Stimulated activated CD8-positive, alpha-beta memory T cell treated with anti-CD3 and anti-CD28 coated beads, Interleukin-4, amount 100 ng/mL, for 4 hours (primary cell): ENCODE measurements at places on chromosomes 16 and 17.

- no peak for DNase-seq
These were observed 68.8 kb downstream of the LYRM1 start for GRCh38 chr16:20969386-20969785.

DNA sequence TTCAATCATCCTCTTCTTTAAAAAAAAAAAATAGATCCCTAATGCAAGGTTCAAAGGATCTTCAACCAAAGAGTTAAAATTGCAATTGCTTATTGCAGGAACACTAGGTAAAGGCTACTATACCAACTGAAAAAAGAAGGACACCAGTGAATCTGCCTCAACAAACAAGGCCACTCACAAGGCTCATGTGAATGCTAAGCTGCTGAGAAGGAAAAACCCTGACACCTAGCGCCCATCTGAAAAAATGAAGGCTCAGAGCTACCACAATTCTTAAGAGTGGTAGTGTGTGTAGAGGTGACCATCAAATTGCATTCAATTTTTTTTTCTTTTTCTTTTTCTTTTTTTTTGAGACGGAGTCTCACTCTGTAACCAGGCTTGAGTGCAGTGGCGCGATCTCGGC, 201.6 kb upstream of the C17orf78 start:
- DNase-seq = no peak

DNA sequence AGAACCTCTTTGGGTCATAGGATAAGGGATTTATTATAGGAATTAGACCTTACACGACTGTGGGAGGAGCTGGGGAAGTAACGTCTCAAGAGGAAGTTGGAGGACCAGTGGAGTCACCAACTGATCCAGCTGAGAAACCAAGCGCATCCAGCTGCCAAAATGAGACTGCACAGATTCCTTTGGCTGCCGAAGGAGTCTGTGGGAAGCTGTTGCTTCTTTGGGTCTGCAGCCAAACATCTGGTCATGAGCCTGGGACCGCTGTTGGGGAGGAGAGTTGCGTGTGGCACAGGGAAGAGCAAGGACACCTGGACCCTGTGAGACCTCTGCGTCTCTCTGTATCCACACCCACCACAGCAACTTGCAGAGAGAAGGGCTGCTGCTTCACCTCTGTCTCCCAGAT, 2.4 kb upstream of the NACA2 start:
- DNase-seq = no peak

DNA sequence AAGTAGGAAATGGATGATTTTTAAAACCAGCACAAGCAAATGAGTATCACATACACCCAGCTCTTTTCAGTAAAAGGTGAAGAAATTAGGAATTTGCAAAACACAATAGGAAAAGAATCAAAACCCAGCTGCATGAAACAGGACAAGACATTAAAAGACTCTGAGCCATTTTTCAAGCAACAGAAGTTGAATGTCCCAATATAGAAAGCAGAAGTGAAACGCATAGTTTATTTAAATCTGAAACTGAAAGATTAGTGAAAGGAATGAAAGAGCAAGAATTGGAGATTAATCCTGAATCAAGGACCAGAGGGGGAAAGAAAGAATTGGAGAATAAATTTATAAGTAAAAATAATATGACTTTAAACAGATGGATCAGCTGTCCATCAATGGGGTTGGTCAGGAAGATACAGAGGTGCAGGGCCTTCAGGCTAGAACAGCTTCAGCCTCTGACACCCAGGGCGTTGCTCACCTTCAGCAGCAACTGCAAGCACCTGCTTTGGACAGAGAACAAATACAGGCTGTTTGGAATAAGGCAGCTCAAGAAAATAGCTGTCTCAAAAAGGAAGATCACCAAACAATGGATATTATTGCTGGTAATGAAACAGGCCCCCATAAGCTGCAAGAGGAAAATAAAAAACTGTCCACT, 3.9 kb upstream of the ARHGAP17 start:
- no peak for DNase-seq

DNA sequence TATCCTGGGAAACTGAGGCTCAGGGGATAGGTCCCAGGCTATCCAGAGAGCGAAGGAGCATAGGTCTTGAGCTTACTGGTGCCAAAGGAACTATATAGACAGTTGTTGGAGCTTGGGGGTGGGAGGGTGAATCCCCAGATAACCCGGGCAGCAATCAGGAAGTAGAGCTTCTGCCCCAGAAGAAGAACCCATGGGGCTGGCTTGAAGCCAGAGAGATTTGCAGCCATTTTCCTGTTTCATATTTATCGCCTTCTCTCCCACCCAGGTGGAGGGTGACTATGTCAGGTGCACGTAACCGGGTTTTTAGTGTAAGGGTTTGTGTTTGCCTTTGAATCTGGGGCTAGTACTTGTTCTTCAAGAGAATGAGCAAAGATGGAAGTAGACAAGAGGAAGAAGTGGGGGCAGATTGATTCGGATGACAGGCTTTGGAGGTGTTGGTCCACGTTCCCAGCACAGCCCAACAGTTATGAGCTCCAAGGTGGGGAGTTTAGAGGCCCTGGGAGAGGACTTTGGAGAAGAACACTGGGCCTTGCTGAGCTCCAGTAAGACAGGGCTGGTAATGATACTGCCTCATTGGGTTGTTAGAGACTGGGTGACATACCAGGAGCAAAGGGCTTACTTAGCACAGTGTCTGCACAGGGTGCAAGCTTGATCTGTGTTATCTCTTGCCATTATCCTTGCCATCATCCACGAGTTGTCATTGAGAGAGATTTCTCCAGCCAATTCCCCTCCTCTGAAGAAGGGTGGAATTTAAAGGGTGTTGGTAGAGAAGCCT, 145.6 kb downstream of the CCDC182 start:
- no peak for DNase-seq

DNA sequence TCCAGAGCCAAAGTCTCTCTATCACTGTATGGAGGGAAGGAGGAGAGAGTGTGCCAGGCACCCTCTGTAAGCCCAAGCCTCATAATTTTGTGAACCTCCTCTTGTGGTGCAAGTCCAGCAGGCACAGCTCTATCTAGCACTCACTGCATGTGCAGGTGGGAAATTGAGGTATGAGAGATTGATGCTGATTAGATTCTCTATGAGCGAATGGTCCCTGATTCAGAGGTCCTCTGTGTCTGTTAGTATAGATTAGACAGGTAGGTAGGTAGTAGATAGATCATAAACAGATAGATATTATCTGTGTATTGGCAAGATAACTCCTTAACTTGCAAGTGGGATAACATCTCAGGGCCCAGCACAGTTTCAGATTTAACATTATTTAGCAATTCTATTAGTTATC, 209.5 kb downstream of the CNTNAP4 start:
- DNase-seq = no peak

DNA sequence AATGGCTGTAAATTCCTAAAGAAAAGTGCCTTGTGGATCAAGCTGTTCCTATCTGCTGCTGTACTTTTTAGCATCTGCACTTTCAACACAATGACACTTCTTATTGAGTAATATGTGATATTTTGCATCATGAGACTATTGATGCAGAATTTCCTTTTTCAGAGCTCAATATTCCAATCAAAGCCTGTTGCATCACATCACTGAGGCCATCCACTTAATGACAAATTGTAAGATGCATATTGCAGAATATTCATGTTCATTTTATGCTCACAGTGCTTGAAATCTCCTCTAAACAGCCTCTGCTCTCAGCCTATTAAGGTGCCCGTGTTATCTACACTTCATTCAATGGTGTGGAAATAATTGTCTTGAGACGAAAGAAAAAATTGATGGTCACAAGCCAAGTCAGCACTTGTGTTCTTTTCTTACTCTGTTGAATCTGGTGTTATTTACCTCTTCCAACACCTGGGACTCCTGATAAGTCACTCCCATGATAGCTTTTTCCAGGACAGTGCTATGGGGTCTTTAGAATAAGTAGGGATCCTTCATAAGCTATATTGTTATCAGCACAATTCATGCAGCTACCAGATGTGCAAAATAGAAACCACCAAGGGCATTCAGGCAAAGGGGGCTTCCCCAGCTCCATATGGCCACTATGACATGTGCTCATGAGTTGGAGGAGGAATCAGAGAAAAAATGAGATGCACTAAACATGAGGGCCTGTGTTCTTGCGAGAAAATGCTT, 9.3 kb upstream of the SKAP1 start:
- no peak for DNase-seq

DNA sequence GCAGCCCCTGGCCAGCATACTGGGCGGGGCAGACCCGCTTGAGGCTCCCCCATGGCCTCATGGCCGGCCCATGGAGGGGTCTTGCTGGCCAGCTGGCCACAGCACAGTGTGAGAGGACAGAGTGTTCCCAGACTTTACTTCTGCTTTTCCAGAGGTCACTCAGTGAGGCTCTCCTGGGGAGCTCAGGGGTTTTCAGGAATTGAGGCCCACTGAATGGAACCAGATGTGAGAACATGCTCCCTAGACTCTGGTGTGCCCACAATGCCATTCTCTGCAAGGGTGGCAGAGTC, 21.2 kb downstream of the ATP6V0D1 start:
- DNase-seq = no peak

DNA sequence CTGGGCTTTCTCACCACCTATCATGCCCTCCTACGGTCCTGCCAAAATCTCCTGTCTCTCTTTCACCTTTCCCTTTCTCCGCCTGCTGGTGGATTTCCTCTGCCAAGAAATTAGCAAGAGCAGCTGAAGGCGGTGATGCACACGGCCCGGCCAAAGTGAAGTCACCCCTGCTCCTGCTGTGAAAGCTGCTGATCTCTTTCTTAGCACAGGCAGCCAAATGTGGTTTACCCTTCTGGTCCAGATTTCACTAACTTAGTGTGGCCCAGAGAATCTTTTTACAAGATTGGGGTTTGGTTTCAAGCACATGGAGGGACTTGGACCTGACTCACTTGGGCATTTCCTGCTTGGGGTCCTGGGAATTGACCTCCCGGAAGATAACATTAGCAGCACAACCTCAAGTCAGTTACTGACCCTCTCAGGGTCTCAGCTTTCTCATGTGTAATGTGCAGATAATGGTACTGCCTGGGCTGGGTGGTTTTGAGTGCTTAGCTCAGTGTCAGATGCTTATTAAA, 155.7 kb downstream of the SOCS1 start:
- no peak for DNase-seq

DNA sequence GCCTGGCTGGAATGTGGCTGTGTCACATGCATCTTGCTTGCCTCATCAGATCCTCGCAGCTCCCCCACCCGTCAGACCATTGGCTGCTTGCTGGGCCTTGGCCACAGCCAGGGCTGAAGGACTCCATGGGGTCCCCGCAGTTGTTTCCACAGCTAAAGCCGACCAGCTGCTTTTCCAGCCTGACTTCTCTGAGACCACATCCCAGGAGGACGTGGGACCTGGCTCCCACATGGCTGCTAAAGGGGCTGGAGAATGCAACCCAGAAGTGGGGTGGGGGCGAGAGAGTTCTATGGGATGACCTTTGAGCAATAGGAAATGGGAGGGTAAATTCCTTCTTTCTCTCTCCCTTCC, 193.8 kb downstream of the RAB11FIP4 start:
- no peak for DNase-seq

GRCh38 chr16:31700200-31700529, 172.5 kb downstream of the AHSP start:
- no peak for DNase-seq

DNA sequence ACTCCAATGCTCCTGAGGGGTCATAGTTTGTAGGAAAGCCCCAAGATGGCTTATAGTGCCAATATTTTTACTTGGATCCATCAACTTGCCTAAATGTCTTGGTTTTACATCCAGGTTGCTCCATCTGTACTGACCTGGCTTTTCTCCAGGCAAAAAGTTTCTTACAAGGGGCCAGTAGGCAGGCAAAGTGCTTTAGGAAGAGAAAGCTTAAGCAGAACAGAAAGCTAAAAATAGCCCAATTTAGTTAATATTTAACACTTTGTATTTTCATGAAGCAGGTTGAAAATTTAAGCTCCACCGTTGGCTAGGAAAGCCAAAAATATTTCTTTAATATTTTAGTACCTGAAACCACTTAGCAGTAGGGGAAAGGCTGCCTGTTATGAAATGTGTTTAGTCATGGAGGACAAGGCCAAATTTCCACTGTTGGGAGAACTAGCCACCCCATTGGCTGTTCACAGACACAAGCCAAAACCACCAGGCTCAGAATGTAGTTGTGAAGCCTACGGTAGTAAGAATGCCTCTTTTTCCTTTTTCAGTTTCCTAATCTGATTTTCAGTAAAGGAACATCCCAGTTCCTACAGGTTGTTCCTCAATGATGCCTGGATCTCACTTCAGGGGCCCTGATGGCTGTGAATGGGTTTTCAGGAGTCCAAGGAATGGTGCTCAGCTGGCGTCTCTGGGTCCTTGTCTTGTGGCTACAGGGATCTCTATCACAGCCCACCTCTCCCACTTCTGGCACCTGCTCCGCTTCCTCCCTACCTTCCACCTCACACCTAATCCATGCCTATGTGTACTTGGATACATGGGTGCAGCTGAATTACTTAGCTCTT, 324.8 kb downstream of the PMP22 start:
- no peak for DNase-seq

DNA sequence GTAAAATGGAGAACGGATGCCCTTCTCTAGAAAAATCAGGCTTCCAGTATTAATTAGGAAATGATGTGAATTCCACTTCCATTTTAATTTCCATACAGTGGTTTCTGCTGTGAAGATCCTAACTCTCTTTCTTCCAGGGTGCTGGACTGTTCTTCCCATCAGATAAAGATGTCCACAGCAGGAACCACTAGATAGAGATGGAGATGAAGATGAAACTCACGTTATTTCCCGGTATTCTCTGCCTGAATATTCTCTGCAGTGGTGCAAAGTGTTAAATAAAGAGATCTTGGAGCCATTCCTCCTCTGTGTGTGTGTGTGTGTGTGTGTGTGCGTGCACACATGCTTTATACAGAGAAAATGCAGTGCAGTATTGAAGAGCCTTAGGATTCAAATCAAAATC, 727.5 kb downstream of the KCNJ2 start:
- DNase-seq = no peak

GRCh38 chr16:68362262-68362913, 51.6 kb downstream of the PRMT7 start:
- no peak for DNase-seq

GRCh38 chr17:57113011-57113410, 28.0 kb downstream of the AKAP1 start:
- DNase-seq = no peak

GRCh38 chr17:82049521-82049971, 2.1 kb downstream of the RFNG start:
- no peak for DNase-seq

GRCh38 chr16:23587726-23588125, 8.4 kb downstream of the NDUFAB1 start:
- no peak for DNase-seq

DNA sequence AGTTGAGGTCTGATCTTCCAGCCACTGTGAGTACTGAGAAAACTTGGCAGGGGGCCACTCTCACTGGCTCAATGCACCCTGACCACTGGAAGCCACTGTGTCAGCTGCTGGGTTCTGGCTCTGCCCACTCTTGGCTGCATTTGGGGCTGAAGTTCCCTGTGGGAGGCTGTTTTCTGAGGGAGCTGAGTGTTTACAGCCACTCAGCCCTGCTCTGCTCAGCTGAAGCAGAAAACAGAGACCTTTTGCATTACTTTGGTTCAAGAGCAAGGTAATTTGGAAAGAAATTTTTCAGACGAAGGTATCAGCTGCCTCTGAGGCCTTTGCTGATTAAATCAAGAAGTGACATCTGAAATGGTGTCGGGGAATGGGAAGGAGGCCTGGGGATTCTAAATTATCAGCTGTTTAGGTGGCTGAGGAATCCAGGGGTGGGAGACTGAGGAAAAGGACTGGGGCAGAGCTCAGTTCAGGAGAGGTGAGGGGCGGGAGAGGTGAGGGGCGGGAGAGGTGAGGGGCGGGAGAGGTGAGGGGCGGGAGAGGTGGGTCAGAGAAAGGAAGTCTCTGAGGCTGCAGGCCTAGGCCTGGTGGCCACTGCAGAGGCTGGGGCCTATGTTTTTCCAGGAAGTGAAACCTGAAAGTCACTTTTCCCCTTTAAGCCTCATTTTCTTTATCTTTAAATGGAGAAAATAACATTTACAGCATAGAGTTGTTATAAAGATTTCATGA, at the start of gene ACSM5:
TSS of gene ACSM5 (plus strand) at position 137 of the 723 bp plus-strand sequence. CDS start 1,951 bp downstream, outside the sequence.
- no peak for DNase-seq

- DNase-seq = no peak
These were observed 7.8 kb downstream of the MRPL27 start for GRCh38 chr17:50365165-50365564.
